ENCODE measurements at places on chromosomes 2 and 18.

GRCh38 chr2:233060980-233061590 lies 943 bp downstream of the INPP5D start:
- DNase-seq: no peak

DNA sequence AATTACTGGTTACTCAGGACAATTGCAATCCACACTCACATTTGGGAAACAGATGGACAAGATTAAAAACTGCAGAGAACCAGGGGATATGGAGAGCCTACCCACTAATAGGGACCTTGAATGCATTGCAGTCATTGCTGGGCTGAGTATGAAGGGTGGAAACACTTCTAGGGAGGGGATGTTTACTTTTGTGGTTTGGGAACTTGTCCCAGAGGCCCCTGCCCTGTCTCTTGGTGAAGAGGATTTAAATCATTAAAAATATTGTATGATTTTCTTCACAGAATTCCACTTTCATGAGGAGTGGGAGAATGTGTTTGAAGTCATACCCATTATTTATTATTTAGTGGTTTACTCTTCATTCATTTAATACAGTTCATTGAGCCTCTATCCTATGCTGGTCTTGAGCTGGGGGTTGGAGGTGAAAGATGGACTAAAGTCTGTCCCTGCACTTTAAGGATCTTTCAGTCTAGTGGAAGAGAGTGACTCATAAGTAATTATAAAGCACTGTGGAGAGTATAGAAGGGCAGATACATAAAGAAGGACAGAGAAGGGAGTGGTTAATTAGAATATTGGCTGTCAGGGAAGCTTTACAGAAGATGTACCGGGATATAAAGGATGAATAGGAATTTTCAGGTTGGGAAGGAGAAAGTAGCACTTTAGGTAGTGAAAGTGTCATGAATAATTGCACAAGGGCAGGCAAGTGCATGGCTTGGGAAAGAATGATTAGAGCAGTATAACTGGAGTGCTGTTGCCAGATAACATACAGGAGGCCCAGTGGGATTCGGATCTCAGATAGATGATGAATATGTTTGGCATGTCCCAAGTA lies 313.4 kb downstream of the LPIN1 start:
- DNase-seq: no peak

- no peak for DNase-seq
Measured at GRCh38 chr2:133801946-133802345, 233.7 kb upstream of the NCKAP5 start.

- no peak for DNase-seq
Measured at GRCh38 chr2:160457588-160457987, 36.0 kb downstream of the RBMS1 start.

DNA sequence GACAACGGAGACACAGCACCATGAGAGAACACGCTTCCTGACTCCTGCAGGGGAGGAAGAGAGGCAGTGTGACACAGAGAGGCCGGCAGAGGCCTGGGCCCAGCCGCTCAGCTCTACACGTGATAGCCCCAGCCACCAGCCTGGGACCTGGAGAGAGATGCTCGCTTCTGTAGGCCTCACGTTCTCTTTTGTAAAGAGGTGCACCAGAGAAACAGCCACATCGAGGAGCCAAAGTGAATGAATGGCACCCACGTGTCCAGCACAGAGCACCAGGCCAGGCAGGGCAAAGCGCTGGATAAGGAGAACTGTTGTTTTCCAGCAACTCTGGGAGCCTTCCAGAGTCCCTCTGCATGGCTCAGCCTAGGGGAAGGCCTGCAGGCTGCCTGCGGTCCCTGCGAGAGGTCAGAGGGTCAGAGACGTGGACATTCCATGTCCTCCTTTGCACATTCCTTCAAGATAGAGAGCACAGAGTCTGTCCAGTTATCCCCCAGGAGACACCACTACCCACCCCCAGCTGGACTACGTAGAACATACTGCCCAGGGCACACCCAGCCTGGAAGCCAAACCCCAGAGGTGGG lies 14.2 kb downstream of the LIMS2 start:
- no peak for DNase-seq

- no peak for DNase-seq
Measured at GRCh38 chr2:232833830-232834229, 36.2 kb upstream of the SNORC start.

GRCh38 chr2:238493880-238494572 lies 67.3 kb downstream of the ASB1 start:
- DNase-seq: peak; percentile 28

DNA sequence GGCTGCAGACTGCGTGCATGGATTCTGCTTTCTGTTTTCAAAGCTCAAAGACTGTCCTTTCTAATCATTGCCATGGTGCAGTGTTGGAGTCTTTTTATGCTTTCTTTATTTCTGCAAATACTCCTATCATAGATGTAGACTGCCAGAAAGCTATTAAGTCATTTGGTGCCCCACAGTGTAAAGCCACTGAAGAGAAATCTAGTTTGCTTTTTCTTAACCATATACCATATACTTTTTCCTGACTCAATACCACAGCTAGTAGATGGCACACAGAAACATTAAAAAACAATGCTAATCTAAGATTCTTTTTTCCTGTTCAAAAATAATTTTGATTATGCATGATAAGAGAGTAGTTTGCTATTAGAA lies 109.9 kb upstream of the RAB27B start:
- DNase-seq: no peak

DNA sequence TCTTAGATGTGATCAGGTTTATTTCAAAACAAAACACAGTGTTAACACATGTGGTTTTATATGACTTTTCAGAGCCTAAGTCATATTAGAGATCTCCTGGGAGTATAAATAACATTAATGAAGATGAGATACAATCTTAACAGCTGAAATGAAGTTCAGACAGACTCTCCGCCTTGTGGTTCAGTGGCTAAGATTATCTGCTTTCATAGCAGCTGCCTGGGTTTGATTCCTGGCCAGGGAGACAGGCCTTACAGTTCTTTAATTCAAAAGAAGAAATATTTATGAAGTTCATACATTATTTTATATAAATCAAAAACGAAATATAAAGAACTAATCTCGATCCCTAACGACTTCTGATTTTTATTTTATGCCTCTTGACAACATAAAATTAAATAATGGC lies 35.2 kb upstream of the TTC32 start:
- DNase-seq: no peak

DNA sequence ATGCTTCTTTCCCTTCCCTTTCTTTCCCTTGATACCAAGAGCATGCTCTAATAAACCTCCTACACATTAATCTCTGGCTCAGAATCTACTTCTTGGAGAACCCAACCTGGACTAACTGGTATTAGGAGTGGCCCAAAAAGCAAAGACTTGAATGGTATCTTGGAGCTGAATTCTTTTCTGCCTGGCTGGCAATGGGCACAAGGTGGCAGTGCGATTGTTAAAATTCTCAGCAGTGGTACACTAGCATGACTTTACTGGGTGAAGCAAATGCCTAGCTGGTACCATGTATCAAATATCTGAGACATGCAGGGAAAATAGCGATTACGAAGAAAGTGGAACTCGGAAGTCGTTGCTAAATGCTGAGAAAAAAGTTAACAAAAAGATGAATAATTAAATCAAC lies 376.1 kb downstream of the XIRP2 start:
- no peak for DNase-seq

DNA sequence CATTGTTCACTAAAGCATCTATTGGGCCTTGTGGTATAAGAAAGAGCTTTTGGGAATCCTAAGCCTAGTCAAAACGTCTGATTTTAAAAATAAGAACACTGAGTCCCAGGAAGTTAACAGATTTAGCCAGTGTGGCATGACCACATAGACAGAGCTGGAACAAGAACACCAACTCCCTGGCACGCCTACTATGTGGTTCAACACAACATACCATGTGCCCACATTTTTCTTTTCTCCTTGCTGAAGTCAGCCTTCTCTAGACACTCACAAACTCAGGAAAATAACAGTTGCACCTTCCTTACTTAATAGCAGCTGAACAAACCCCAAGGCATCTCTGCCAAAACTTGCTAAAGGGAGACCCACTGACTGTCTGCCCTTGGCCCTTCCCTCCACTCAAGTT lies 124.8 kb downstream of the C1D start:
- no peak for DNase-seq

- no peak for DNase-seq
Measured at GRCh38 chr18:23671564-23671963, 8.9 kb upstream of the ANKRD29 start.

DNA sequence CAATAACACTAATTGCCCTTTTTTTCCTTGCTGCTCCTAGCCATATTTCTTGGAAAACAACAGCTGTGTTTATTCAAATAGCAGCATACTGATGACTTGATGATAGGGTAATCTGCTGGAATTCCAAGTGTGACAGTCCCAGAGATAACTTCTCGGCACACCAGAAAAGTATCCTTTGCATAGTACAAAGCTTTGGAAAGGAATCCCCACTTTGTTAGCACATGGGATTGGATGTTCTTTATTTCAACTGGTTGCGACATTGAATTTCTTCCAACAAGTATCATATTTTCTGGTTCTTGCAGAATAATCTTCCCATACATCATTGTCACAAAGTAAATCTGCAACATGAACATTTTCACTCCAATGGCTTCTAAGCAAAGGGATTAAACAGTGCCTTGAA lies 445.8 kb upstream of the ACVR2A start:
- no peak for DNase-seq

- no peak for DNase-seq
Measured at GRCh38 chr2:844715-845114, 105.9 kb upstream of the SNTG2 start.

GRCh38 chr2:134917888-134918525 lies 615 bp upstream of the CCNT2 start:
- no peak for DNase-seq

GRCh38 chr2:76599732-76600368 lies 889.1 kb upstream of the GCFC2 start:
- DNase-seq: peak; percentile 93

- no peak for DNase-seq
Measured at GRCh38 chr2:101613056-101613704, 84.3 kb upstream of the MAP4K4 start.

GRCh38 chr2:178819147-178819875 lies 12.1 kb upstream of the TTN start:
- no peak for DNase-seq

DNA sequence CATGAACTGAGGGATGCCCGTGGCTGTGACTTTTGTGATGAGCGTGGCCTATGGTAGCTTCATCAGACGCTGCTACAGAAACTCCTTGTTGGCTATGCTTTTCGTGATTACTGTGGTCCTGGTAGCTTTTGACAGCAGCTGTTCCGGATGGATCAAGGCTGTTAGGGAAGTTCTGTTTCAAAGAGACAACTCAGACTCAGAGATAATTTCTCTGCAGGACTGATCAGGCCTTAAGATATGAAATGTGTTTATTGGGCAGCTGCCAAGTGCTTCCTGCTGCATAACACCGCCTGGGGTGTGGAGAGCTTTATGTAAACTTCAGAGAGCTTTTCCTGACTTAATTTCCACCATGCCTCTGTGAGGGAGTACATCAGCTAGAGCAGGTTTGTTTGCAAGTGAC lies 243.8 kb downstream of the TSN start:
- DNase-seq: peak; percentile 50

All from hepatocyte (in vitro differentiated cells).